ENCODE measurements at places on chromosomes 5 and 9.

GRCh38 chr9:109601181-109601580 lies 103.1 kb upstream of the PTPN3 start:
- DNase-seq: no peak

DNA sequence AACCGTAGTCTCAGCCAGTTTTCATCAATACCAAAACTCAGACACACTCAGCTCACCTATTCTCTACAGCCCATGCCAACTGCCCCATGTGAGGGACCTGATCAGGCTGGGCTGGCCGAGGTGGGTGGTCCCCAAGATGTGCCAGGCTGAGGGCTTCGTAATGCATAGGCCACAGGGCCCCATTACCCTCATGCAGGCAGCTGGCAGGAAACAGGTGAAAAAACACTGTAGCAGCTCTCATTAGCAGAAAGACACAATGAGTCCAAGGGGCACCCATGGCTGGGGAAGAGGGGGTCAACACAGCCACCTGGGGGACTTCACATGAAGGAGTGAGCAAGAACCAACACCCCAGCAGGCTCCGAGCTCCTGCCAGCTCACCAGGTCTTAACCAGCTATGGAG lies 8.2 kb downstream of the IPPK start:
- DNase-seq: no peak

- no peak for DNase-seq
Measured at GRCh38 chr9:128428644-128429512, 8.2 kb downstream of the CERCAM start.

GRCh38 chr9:618478-618877 lies 223.0 kb upstream of the DMRT1 start:
- DNase-seq: no peak

- DNase-seq: no peak
Measured at GRCh38 chr9:21078702-21079101, 960 bp upstream of the IFNB1 start.

- no peak for DNase-seq
Measured at GRCh38 chr5:9313751-9314150, 232.1 kb downstream of the SEMA5A start.

DNA sequence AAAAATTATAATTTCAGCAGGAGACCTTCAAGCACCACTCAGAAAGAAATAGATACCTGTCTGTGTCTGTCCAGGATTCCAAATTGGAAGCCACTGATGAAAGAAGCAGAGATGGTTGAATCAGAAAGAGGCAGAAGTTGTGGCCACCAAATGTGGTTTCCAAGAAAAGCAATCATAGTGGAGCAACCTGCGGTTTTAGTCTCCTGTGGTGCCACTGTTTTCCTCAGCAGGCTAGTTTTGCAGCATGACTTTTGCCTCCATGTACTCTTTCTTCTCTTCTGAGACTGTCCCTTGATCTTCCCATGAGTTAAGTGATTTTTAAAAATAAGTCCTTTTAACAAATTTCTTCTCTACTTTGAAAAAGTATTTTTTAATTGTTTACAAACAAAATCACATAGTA lies 535.8 kb downstream of the CYLC2 start:
- DNase-seq: no peak

DNA sequence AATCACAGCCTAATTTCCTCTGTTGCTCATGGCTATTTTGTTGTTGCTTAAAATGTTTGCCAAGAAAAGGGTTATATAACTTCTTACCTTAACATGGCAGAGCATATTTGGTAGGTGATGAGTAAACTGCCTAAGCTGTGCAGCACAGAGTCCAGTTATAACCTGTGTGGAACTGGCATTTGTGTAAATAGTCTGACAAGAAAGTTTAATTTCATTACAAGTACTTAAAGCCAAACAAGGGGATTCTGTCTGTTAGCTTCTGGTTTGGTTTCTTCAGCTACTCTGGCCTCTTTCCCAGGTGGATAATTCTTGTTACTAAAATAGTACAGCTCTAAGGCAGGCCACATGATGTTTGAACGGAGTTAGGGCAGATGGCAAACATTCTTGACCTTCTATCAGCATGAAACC lies 72.2 kb downstream of the PTCD2 start:
- no peak for DNase-seq

DNA sequence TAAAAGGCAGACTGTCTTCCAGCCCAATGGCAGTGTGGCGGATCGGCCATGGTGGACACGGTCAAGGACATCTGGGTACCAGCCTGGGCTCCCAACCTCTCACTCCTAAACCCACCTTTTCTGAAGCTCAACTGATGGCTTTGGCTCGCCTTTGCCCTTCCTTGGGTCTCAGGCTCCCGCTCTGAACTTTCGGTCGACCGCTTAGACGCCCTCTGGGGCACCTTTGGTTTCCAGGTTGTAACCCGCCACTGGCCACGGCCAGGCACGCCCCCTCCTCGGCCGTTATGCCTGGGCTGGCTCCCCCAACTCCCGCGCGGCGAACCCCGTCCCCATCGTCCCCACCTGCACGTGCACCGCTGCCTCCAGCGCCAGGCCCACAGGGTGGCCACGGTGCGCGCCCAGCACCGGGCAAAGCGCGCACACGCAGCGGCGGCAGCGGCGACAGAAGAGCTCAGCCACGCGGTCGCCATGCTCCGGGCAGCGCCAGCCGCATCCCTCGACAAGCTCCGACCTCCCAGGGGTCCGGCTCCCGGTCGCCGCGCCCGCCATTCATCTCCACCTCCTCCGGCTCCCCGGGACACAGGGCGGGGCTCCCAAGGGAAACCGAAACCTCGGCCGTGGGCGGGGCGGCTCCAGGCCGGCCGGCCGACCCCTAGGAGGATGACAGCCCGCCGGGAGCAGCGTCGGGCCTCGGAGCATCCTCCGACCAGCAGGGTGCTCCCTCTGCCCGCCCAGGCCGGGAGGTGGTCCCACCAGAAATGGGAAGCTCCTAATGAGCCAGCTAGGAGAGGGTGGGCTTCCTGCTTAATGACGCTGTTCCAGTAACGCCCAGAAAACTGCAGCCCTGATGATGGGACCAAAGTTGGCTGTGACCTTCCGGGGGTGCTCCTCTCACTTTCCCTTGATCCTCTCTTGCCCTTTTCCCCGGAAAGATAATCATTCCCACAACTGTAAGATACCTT lies at the start of gene TRIM14:
Gene TRIM14 (minus strand): TSS at position 583 of the 962 bp plus-strand sequence. CDS start 34 bp downstream, at position 549.
- peak; percentile 37 for DNase-seq

DNA sequence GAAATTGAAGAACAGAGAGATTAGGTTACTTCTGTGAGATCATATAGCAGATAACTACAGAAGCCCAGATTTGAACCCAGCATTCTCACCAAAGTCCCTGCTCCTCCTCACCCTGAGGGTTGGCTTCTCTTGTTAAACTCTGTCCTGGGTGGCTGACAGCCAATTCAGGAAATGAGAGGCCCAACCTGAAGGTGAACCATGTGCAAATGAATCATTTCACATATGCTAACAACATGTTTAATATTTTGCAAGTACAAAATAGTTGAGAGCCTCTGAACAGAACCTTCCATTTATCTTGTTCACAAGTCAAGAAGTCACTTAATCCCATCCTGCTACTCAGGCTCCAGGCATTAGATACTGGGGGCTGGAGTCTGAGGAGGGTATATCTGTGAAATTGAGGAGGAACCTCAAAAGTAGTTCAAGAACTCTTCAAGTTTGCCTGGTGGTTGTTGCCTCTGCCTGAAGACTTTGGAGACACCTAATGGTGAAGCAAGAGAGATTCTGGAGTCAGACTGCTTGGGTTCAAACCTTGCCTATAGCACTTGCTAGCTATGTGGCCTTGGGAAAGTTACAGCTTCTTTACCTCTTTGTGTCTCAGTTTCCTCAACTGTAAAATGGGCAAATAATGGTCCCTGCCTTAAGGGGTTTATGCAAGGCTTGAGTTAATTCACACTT lies 564.0 kb downstream of the PSAT1 start:
- DNase-seq: no peak

GRCh38 chr5:172188893-172189692 lies 1.1 kb upstream of the STK10 start:
- no peak for DNase-seq

DNA sequence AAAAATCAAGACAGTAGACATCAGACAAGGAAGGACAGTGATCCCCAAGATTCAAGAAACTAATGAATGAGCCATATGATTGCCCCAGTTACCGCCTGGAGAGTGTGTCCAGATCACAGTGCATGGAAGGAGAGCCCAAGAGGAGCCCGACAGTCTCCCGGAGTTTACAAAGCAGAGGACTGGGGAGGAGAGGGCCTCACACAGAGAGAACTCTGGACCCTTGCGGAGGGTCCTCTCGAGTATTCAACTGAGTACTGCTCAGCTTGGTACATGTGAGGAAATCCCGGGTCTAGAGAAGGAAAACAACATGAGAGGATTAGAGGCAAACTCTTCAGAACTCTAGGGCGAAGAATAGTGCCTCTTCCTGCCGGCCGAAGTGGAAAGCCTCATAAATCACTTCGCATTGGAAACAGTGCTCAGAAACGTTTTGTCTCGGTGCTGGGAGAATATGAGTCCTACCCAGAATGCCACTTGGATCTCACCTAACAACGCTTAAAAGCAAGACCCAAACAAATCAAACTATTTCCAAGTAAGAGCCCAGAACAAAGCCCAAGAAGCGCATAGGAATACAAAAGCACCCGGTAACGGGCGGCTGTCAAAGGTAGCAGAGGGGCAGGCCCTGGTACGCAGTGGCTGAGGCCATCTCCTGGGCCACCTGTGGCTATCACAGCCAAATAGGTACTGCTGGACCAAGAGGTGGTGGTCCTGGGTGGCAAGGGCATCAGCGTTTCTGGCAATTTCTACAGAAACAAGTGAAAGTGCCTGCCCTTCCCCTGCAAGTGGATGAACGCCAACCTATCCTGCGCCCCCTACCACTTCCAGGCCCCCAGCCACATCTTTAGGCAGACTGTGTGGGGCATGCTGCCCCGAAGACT lies 36.0 kb downstream of the FAM78A start:
- no peak for DNase-seq
